Stimulated activated CD8-positive, alpha-beta memory T cell treated with anti-CD3 and anti-CD28 coated beads, Interleukin-2, amount 100 ng/mL, for 48 hours (primary cell): ENCODE measurements at places on chromosomes 1 and 21.

- DNase-seq: peak; percentile 76
Measured at GRCh38 chr1:155091071-155092051, 12.7 kb downstream of the EFNA3 start.

DNA sequence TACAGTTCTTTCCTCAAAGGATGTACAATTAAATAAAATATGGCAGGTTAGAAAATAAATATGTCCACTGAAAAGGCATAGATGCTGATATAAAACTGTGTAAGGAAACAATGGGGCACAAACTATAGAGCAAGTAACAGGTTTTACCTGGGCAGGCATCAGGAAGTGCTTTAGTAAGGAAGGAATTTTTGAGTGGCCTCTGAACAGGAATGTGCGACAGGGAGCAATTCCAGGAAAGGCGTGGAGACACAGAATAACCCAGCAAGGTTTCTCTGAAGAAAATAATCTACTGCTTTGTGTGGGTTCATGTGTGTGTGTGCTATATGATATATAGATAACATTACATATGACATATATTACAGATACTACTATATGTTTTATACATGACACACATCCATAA lies 128.4 kb downstream of the RGS21 start:
- DNase-seq: no peak

DNA sequence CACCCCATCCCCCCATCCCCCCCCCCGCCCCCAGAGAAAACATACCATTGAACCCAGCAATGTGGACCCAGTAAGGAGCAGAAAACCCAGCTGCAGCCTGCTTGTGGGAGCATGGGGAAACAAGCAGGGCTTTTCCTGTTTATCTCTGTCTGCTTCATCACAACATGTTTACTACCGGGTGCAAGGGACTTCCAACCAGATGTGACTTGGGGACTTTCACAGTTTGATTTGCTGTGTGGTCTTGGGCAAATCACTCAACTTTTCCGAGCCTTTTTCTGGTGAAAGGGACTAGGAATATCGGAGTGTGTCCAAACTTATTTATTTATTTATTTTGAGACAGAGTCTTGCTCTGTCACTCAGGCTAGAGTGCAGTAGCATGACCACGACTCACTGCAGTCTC lies 3.2 kb downstream of the TMCC2 start:
- DNase-seq: no peak

- peak; percentile 54 for DNase-seq
Measured at GRCh38 chr1:15412175-15412800, 2.6 kb downstream of the EFHD2 start.

- no peak for DNase-seq
Measured at GRCh38 chr1:43908226-43908625, 25.4 kb upstream of the ARTN start.

DNA sequence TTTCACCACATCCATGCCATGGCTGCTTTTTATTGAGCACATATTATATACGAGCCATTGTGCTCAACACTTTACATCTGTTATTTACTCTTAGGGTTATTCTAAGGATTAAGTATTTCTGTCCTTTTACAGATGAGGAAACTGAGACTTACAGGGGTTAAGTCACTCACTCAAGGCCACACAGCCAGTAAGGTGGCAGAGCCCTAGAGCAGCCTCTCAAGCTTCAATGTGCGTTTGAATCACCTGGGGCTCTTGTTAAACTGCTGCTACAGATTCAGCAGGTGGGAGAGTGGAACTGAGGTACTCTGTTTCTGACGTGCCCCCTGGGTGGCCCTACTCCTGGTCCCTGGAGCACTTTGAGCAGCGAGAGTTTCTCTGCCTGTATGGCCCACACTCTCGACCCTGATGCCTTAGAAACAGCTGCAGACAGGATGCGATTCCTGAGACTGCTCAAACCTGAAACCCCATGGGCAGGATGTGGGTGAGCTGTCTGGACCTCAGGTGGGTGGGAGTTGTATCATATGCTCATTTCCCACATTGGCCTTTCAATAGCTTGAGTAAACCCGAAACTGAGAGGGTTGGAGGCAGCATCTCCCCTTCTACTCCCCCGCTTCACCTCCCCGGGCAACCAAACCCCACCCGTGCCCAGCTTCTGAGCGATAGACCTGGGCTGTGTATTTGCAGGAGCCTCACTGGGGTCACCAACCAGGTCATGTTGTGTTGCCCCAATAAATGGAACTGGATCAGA lies 59.3 kb downstream of the MAN1C1 start:
- peak; percentile 66 for DNase-seq

DNA sequence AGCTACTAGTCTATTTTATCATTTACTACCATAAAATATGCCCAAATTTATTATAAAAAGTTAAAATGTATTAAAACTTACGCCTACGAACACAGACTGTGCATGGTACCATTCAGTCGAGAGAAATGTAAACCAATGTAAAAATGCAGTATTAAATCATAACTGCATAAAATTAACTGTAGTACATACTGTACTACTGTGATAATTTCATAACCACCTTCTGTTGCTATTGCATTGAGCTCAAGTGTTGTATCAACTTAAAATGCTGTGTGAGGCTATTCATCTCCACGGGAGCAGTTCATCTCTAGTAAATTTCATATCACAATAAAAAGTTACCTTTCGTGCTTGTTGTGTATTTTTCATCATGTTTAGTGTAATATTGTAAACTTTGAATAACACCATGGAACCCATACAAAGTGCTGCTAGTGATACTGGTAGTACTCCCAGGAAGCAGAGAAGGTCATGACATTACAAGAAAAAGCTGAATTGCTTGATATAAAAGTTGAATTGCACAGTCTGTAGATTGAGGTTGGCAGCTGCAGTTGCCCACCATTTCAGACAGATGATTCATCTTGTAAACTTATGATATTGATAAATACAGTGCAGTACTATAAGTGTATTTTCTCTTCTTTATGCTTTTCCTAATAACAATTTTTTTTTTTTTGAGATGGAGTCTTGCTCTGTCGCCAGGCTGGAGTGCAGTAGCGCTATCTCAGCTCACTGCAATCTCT lies 19.0 kb upstream of the CENPF start:
- DNase-seq: no peak

- DNase-seq: no peak
Measured at GRCh38 chr1:6750490-6750889, 34.8 kb upstream of the CAMTA1 start.
